ENCODE measurements at places on chromosomes 7 and 10.
A peak's percentile ranks its signal among the peaks of the same experiment; 100 is the strongest.

DNA sequence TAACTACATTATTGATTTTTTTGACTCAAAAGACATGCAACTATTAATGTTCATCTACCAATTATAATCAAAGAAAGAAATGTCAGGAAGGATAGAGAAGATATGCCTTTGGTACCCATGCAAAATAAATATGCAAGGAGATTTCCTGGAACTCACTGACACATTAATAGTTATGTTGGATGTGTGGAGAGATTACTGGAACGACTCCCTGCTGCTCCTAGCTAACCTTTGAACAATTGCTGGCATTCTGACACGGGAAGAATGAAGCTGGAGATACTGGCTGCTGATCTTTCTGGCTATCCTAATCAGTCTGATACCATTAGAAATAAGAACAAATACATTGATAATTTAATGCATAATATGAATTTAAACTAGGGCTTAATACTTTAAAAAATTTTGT is 507.9 kb upstream of the NRG3 start:
- DNase-seq: no peak

DNA sequence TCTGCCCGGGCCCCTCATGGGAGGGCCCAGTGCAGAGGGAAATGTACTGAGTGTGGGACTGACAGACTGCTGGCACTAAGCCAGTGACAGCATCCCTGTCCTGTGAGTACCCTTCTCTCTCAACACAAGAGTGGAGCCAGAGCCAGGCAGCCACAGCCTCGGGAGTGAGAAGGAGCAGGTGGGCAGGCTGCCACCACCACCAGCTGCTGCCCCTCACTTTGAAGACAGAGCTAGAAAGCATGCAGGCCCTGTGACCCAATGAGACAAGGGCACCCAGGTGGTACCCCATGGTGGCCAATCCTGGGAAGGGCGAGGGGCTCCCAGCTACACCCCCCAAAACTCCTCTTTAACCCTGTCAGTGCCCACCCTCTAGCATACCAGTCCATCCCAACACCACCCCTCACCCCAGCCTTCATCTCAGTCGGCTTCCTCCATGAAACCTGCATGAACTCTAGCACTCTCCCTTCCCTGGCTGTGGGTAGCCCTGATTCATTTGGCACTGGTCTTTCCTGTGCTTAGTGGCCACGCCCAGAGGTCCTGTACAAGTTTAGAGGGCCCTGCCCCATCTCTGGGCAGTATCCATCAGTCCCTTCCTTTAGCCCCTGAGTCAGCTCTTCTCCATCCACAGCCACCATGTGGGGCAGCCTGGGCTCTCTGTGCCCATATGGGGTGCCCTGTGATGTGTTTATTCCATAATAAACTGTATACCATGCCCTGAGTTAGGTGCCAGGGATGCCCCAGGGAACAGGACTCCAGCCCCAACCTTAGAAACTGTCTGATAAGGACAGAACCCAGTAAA is 207.0 kb upstream of the ZMIZ1 start:
- peak; percentile 58 for DNase-seq

GRCh38 chr7:46695051-46695708 is 774.1 kb upstream of the IGFBP3 start:
- DNase-seq: no peak

DNA sequence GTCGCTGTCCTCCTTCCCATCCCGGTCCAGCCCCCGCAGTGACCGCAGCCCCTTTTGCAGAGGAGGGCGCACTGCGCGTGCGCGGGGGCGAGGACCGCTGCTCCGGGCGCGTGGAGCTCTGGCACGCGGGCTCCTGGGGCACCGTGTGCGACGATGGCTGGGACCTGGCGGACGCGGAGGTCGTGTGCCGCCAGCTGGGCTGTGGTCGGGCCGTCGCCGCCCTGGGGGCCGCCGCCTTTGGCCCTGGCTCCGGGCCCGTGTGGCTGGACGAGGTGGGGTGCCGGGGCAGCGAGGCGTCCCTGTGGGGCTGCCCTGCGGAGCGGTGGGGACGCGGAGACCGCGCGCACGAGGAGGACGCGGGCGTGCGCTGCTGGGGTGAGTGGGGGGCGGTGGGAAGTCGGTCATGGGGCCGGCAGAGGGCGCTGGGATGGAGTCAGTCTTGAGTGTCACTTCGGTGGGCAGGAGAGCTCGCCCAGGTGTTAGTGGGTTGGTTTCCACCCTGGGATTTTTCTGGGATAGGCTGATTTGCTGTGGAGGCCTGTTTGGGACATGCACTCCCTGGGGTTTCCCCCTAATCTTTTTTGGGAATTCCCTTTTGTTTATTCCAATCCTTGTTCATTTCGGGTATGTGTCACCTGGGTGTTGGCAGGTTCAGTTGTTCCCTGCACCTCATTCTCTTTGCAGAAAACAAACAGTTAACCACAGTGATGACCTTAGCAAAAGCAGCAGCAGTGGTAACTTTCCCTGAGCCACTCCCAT is 11.6 kb downstream of the SCART1 start:
- DNase-seq: no peak

GRCh38 chr7:41861642-41862041 is 158.8 kb upstream of the INHBA start:
- DNase-seq: no peak

Data from SK-N-SH (cell line).